Hepatic stellate cell (primary cell): ENCODE measurements at places on chromosomes 3 and 15.

- DNase-seq = no peak
Observed at GRCh38 chr15:80099241-80099640, 39.8 kb downstream of the ZFAND6 start.

GRCh38 chr3:194133661-194134230 is 2.2 kb upstream of the HES1 start:
- DNase-seq = peak; percentile 41

GRCh38 chr3:116069024-116069423 is 376.3 kb downstream of the LSAMP start:
- DNase-seq = no peak

DNA sequence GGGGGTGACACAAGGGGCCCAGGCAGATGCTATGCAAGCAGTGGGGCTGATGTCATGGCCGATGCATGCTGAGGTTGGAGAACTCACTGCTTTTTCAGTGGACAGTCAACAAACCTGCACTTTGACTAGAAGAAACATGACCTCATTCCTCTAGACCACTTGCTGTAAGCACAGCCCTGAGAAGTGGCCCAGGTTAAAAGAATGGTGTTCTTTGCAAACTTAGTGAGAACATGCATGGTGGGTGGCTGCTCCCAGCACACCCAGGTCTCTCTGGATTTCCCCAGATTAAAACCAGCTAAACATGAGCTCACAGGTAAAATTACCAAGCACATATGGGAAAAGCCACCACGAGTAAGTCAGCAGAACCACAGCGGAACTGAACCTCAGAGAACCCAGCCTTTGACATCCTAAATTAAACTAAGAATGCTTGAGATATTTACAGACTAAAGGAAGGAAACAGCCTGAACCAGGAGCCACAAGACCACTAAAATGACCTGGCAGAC is 15.5 kb downstream of the DLEC1 start:
- no peak for DNase-seq

- no peak for DNase-seq
Observed at GRCh38 chr3:12148183-12148940, 10.3 kb downstream of the TIMP4 start.

DNA sequence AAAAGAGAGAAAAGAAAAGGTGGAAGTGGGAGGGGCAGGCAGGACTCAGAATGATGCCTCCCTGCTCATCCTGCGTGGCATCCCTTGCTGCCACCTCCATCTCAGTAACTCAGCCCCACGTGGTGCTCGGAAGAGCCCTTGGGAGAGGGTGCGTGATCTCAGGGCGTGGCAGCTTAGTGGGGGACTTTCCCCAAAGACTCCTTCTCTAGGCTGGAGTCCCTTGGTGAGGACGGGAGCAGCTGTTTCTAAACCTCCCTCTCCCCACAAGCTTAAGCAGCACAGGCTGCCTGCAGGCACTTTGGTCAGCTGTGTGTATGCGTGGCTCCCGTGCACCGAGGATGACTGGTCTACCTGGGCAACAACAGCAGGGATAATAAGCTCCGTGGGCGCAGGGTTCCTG is 7.4 kb upstream of the ANPEP start:
- no peak for DNase-seq
